ENCODE measurements at places on chromosomes 2 and 18. TPM values are rescaled to one million over a fixed set of nuclear protein-coding genes. Genes with fewer than 3 reads are reported as not detected.

- ATAC-seq = no peak
Observed at GRCh38 chr2:134154246-134154645, 99.6 kb upstream of the MGAT5 start.

- ATAC-seq = no peak
Observed at GRCh38 chr2:187989925-187990623, 301.6 kb upstream of the GULP1 start.

DNA sequence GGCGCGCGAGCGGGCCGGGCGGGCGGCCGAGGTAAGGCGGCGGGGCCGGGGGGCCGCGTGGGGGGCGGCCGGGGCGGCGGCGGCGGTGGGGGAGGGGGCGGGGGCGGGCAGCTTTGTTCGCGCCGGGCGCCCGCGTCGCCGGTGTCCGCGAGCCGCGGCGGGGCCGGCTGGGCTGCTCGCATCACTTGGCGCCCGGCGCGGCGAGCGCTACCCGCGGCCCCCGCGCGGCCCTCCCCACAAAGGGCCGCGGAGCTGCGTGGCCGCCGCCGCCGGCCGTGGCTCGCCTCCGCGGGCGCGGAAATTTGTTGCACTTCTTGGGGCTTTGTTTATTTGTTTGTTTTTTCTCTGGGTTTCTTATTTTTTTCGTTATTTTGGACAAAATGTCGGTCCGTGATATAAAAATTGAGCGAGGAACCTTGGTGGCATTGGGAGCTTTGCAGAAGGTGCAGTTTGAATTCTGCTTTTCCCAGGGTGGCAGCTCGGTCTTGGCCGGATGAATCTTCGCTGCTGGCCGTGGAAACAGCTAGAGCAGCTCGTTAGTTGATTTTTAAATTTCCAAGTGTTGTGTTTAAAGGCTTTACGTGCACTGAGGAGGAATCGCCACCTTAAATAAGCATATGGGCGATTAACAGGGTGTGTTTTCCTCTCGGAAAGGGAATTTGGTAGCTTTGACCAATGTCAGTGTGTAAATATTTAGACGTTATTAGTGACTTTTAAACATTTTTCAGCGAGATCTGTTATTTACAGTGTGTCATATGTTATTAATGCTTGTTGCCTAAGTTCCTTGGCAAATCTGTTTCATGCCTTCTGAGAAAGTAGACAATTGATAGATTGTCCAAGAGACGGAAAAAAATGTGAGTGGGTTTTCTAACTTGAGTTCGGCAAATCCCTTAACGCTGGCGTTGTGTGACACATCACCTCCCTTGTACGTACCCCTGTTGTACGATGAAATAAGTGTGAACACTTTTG is 822 bp downstream of the UBE2E3 start:
- peak; percentile 41 for ATAC-seq

- ATAC-seq = no peak
Observed at GRCh38 chr2:74884118-74884762, 50.3 kb downstream of the HK2 start.

GRCh38 chr18:66511792-66512191 is 92.1 kb downstream of the CDH19 start:
- ATAC-seq = no peak

DNA sequence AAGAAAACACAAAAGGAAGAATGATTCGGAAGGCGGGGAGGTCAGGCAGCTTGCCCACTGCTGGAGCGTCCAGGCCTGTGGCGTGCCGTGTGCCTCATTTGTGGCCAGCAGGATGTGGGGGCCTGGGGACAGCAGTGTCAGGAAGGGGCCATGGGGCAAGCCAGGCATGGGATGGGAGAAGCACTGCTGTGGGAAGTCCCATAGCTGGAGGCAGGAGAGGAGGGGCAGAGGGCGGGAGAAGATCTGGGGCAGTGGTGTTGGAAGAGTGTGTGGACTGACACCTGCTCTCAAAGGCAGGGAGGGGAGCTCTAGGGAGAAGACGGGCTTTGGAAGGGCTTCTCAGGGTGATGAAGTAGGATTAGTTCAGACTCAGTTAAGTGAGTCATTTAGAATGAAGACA is 133.7 kb downstream of the ACOXL start:
- ATAC-seq = peak; percentile 42

GRCh38 chr2:10911291-10912075 is at the start of gene KCNF1:
Gene KCNF1, plus strand, starts transcription at chr2:10911934. Its CDS starts 493 bp downstream, at chr2:10912427.
- peak; percentile 77 for ATAC-seq

DNA sequence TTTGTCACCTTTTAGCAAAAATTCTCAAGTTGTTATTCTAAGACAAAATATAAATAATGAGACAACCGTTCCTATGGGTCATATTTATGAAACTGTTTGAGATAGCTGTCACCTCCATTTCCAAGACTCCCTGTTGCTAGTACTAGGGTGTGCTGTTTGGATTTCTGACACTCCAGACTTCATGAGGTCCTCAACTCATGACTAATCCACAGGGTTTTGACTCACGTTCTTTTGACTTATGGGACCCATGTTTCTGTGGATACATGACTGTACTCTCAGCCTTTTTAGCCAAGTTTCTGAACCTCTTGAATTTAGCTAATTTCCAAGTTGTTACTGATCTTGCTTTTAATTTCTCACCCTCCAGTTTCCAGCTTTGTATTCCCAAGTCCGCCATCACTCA is 178.7 kb upstream of the FAM98A start:
- ATAC-seq = no peak

GRCh38 chr2:239548965-239549595 is 148.3 kb upstream of the HDAC4 start:
- no peak for ATAC-seq

GRCh38 chr2:43495727-43496126 is 100.1 kb downstream of the THADA start:
- ATAC-seq = no peak

GRCh38 chr18:9243029-9243428 is 91.5 kb upstream of the TWSG1 start:
- no peak for ATAC-seq

HRH4 gene
- total RNA-seq = 0.08 TPM

UGT1A8 gene
- total RNA-seq = 0.39 TPM

FOXI3 gene
- total RNA-seq = not detected

PDE1A gene
- total RNA-seq = 7.6 TPM

GPR35 gene
- total RNA-seq = 0.62 TPM

TFCP2L1 gene
- 0.73 TPM for total RNA-seq
